ENCODE measurements at places on chromosomes 16 and 17.

DNA sequence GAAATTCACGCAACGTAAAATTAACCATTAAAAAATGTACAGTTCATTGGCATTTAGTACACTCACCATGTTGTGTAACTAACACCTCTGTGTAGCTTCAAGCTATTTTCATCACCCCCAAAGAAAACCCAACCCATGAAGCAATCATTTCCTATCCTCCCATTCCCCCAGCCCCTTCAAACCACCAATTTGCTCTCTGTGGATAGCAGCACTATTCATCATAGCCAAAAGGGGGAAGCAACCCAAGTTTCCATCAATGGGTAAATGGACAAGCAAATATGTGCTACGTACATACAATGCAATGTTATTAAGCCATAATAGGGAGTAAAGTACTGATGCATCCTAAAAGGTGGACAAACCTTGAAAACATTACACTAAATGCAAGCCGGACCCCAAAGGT is 10.9 kb upstream of the KRT222 start:
- DNase-seq, result no peak

DNA sequence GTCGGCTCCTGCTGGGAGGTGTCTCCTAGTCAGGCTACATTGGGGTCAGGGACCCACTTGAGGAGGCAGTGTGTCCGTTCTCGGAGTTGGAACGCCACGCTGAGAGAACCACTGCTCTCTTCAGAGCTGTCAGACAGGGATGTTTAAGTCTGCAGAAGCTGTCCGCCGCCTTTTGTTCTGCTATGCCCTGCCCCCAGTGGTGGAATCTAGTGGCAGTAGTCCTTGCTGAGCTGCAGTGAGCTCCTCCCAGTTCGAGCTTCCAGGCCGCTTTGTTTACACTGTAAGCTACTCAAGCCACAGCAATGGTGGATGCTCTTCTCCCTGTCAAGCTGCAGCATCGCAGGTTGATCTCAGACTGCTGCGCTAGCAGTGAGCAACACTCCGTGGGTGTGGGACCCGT is 36.0 kb downstream of the ITFG1 start:
- DNase-seq, result no peak

DNA sequence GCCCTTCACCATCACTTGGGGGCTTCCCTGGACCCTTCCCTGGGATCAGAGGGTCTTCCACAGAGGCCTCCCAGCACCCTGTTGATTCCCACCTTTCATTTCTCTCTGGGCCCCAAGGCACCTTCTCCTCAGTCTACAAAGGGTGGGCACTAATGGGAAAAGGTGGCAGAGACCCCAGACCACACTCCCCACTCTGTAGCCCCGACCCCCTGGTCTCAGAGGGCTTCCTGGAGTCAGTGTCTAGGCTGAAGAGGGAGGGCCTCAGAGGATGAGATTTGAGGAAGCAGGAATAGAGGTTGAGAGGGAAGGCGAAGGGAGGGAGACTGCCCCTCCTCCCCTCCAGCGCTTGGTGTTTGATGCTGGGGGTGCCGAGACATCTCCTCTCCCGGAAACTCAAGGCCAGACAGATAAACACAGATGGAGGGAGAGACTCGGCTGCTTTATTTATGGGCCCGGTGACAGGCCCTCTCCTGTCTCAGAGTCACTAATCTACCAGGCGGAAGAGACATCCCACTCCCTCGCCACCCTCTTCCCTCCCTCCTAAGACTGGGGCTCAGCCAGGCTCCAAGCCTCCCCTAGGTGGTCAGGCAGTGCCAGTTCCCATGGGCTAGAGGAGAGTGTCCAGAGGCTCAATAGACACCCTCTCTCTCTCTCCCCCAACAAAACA is 18.5 kb upstream of the SP2 start:
- no peak for DNase-seq

DNA sequence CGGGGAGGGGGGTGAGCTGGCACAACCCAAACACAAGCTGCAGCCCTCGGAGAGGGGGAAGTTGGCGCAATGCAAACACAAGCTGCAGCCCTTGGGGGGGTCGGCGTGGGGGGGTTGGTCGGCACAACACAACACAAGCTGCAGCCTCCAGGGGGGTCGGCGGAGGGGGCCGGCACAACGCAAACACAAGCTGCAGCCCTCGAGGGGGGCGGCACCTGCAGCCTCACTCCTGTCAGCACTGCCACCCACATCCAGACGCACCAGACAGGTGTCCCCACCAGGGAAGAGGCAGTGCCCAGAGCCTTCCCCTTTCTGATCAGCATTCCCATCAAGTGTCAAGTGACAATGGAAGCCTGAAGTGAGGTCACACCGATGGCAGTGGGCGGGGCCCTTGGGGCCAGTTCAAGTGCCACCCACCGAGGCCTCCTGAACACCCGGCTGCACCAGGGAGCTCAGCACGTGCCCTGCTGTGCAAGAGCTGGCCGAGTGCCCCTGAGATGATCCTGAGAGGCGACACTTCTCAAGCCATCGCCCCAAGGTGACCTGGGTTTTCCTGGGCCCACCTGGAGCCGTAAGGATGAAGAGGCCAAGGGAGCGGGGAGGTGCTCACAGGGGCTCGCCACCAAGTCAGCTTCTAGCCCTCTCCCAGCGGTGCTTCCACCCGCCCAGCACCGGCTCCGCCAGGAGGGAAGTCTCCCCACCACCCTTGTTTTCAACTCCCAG is 59.3 kb downstream of the KLHDC4 start:
- no peak for DNase-seq

DNA sequence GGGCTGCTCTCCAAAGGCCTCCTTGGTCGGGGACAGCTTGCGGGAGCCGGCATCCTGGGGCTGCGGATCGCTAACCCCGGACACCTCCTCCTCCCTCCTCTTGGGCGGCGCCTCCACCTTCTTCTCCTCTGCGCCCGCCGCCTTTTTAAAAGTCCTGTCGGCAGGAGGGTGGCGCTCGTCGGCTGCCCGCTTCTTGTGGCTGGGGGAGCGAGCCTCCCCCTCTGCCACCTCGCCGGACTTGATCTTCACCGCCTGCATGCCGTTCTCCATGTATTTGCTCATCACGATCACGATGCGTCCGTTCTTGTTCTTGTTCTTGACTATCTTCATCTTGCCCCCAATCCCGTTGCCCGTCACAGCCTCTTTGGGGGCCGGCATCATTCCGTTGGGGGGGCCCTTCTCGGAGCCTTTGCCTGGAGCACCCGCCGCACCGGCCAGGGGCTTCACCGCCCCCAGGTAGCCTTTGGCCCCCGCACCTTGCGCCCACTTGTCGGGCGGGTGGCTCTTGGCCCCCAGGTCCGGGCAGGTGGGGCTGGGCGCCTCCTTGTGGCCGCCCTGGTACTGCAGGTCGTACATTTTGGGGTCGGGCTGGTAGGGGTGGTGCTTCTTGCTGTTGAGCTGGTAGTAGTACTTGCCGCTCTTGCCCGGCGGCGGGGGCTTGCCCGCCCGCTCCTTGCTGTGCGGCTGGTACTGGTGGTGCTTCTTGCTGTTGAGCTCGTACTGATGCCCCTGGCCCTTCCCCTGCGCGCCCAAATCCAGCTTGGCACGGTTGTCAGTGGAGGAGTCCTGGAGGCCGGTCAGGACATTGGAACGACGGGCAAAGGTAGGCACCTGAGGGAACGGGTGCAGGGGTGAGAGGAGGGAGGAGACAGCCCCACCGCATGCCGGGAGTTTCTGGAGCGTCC is 4.4 kb downstream of the CBX4 start:
- no peak for DNase-seq

DNA sequence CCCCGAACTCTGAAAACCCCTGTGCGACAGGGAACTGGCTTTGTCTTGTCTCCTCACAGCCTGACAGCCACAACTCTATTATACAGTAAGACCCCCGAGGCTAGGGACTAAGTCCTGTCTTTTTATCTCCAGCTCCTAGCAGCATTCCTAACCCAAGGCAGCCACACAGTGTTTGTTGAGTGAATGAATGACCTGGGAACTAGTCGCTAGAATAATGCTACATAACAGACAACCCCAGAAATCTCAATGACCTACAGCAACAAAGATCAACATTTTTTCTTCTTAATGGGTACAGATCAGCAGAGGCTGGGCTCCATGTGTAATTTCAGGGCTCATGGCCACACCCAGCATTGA is 71.4 kb upstream of the TNRC6C start:
- no peak for DNase-seq

DNA sequence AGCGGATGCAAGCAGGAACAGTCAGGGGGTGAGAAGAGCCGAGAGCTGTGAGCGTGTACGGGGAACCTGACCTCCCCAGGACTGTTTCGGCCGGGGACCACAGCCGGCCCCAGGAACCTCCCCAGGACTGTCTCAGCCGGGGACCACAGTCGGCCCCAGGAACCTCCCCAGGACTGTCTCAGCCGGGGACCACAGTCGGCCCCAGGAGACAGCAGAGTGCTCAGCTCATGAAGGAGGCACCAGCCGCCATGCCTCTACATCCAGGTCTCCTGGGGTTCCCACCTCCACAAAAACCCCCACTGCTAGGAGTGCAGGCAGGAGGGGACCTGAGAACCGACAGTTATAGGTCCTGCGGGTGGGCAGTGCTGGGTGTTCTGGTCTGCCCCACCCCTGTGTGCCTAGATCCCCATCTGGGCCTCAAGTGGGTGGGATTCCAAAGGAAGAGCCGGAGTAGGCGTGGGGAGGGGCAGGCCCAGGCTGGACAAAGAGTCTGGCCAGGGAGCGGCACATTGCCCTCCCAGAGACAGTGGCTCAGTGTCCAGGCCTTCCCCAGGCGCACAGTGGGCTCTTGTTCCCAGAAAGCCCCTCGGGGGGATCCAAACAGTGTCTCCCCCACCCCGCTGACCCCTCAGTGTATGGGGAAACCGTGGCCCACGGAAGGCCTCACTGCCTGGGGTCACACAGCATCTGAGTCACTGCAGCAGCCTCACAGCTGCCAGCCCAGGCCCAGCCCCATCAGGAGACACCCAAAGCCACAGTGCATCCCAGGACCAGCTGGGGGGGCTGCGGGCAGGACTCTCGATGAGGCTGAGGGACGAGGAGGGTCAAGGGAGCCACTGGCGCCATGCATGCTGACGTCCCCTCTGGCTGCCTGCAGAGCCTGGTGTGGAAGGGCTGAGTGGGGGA is 4.3 kb downstream of the RHBDF1 start:
- no peak for DNase-seq

- DNase-seq, result no peak
Observed at GRCh38 chr16:1108299-1109252, 12.5 kb upstream of the C1QTNF8 start.

DNA sequence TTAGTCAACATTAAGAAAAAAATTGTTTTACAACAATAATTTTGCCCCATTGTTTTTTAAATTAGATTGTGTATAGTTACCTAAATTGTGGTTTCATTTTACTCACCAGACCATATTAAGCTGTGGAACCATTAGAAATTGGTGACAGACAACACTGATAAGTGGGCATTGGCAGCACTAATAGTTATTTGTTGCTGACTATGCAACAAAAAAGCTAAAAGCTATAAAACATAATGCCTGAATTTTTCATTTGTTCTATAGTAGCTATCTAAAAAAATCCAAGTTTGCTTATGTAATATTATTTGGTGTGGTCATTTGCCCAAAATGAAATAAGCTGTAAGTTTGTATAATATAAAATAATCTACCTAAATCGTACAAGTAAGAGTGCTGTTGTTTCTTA is 13.7 kb upstream of the VWA3A start:
- DNase-seq, result no peak

DNA sequence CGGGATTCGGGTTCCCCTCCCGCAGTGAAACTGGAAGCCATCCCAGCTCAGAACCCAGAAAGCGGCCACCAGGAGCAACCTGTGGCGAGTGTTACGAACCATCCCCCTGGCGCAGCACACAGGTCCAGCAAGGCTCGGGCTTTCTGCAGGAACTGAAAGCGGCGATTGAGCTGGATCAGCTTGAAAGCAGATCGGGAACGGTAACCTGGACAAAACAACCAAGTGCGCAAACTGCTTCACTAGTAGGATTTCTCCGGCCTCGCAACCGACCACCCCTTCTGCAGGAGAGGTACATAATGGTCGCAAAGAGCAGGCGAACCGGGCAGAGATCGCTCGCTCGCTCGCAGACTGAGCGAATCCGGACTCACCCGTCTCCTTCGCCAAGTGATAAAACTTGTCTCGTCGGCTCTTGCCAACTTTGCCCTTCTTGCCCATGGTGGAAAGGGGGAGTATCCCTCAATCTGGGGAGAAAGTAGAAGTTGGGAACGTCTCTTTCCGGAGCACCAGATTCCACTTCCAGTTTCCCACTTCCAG is 696 bp upstream of the PSMC5 start:
- peak; percentile 21 for DNase-seq

DNA sequence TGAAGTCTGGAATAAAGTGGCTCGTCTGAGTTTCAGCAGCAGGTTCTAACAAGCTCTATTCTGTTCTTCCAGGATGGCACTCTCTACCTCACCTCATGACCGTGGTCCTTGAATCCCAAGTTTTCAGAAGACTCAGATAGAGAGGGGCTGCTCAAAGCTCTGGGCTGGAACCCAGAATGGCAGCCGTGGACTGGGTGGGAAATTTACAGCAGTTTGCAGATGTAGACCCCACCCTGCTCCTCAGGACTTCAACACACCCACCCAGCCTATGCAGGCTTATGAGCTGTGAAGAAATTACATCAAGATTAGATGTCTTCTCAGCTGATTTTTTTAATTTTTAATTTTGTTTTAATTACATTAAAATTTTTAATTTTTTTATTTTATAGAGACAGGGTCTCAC is 59.4 kb downstream of the METRNL start:
- no peak for DNase-seq

DNA sequence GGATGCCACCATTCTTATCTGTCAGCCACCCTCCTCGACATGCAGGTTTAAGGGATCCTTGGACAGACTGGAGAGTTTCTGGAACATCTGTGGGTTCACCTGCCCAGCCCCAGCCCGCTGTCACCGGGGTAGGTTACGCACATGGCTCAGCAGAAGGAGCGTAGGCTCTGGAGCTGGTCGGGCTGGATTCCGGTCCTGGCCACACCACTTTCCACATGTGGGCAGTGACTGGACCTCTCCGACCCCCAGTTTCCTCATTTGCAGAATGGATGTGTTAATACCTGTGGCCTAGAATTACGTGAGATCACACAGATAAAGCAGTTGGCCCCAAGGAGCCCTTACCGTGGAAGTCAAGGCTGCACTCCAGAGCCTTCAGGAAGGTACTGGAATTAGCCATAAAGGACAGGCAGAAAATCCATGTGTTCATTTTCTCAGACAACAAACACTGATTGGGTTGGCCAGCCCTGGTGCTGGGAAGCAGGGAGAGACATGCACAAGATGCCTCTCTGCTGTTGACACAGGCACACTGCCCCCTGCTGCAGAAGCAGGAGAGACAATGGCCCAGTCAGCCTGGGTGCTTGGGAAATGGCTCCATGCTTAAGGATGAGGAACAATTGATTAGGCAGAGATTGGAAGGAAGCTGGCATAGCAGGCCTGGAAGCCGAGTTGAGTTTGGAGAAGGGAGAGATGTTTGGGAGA is 58.8 kb downstream of the SF3B3 start:
- DNase-seq, result no peak

- no peak for DNase-seq
Observed at GRCh38 chr17:5068236-5068635, 10.0 kb upstream of the ZFP3 start.

DNA sequence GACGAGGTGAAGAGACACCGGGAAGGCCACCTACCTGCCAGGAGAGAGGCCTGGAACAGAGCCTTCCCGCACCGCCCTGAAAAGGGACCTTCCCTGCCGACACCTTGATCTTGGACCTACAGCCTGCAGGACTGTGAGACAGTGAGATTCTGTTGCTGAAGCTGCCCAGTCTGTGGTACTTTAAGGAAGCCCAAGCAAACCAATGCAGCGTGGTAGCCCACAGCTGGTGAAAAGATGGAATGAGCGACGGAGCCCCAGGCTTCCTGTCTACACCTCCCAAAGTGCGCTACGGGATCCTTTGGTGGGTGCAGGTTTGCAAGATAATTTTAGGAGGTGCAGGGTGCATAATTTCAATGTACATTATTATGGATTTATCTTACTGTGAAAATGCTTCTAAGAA is 33.9 kb downstream of the TNFRSF13B start:
- no peak for DNase-seq

Data from T1000 (cell line).